ENCODE measurements at places on chromosomes 3 and 15. TPM values are rescaled to one million over a fixed set of nuclear protein-coding genes. Genes with fewer than 3 reads are reported as not detected.

The GASK1A gene
- total RNA-seq = 37.3 TPM

The CD86 gene
- 6.0 TPM for total RNA-seq

GRCh38 chr3:67976663-67977062, 322.3 kb upstream of the SUCLG2 start:
- DNase-seq = no peak
- no peaks in the 10 kb centered on the region for H3K36me3 ChIP-seq
- H3K4me3 ChIP-seq = no peak overlapping the region

DNA sequence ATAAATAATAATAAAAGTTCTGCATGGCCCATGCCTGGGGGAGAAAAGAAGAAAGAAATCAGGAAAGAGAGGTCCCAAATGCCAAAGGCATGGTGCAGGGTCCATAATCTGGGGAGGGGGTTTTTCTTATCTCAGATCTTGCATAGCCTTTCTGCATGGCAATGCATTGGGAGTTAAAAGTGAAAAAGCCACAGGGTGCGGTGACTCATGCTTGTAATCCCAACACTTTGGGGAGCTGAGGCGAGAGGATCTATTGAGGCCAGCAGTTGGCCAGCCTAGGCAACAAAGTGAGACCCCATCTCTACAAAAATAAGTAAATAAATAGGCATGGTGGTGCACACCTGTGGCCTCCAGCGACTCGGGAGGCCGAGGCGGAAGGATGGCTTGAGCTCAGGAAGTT, 76.8 kb upstream of the GATA2 start:
- H3K4me1 ChIP-seq = no peaks in the 10 kb centered on the region
- no peak overlapping the region for H3K27ac ChIP-seq
- DNase-seq = no peak
- no peaks in the 10 kb centered on the region for H3K27me3 ChIP-seq
- no peak overlapping the region for H3K4me3 ChIP-seq
- H3K36me3 ChIP-seq = no peaks in the 10 kb centered on the region

- no peaks in the 10 kb centered on the region for H3K27me3 ChIP-seq
- H3K4me3 ChIP-seq = no peak overlapping the region
- no peaks in the 10 kb centered on the region for H3K4me1 ChIP-seq
- no peak overlapping the region for H3K27ac ChIP-seq
- no peaks in the 10 kb centered on the region for H3K36me3 ChIP-seq
Measured at GRCh38 chr15:65532738-65533051, 2.4 kb downstream of the HACD3 start.

GRCh38 chr3:17302774-17303173, 418.0 kb downstream of the PLCL2 start:
- no peak for DNase-seq
- H3K4me3 ChIP-seq = no peak overlapping the region
- H3K36me3 ChIP-seq = no peaks in the 10 kb centered on the region
- no peaks in the 10 kb centered on the region for H3K27me3 ChIP-seq
- peaks cover 6% of the 10 kb centered on the region for H3K4me1 ChIP-seq
